Subcutaneous preadipocyte (primary cell): ENCODE measurements at places on chromosomes 3 and 15. TPM values are rescaled to one million over a fixed set of nuclear protein-coding genes. Genes with fewer than 3 reads are reported as not detected.

The NANOGP8 gene
- total RNA-seq: 0.39 and 0.73 TPM in 2 replicates

The SLC15A2 gene
- total RNA-seq: under 0.01 TPM in 1 of 2 replicates, not detected in the other

The PLA1A gene
- not detected in 2 replicates for total RNA-seq

The LTF gene
- not detected in 2 replicates for total RNA-seq

The CFAP100 gene
- not detected in 2 replicates for total RNA-seq

The TRAT1 gene
- total RNA-seq: not detected in 2 replicates

The NSMCE3 gene
- 5.5 and 5.9 TPM in 2 replicates for total RNA-seq

The DNAH12 gene
- total RNA-seq: under 0.01 TPM in 1 of 2 replicates, not detected in the other

The MORC1 gene
- total RNA-seq: not detected in 2 replicates

The RTP3 gene
- not detected in 2 replicates for total RNA-seq

The ACAN gene
- not detected in 2 replicates for total RNA-seq

The PPM1L gene
- 2.2 and 4.0 TPM in 2 replicates for total RNA-seq

The NIT2 gene
- 24.3 and 25.6 TPM in 2 replicates for total RNA-seq

The TGM5 gene
- total RNA-seq: not detected in 2 replicates

The PLSCR5 gene
- total RNA-seq: not detected in 2 replicates

The CAPN3 gene
- 1.2 and 1.5 TPM in 2 replicates for total RNA-seq

The AADACL2 gene
- total RNA-seq: not detected in 2 replicates

The RAF1 gene
- 80.1 and 89.5 TPM in 2 replicates for total RNA-seq

The SEMA3G gene
- 0.20 TPM in 1 of 2 replicates, not detected in the other for total RNA-seq

The NR2E3 gene
- total RNA-seq: 0.20 and 0.37 TPM in 2 replicates

The ANKRD34C gene
- not detected in 2 replicates for total RNA-seq

The GPR15 gene
- total RNA-seq: not detected in 2 replicates

The DGKG gene
- 0.37 and 1.4 TPM in 2 replicates for total RNA-seq

The LIPH gene
- total RNA-seq: not detected in 2 replicates

The IMPG2 gene
- under 0.01 and 0.20 TPM in 2 replicates for total RNA-seq

The STARD5 gene
- 5.3 and 5.5 TPM in 2 replicates for total RNA-seq
